ENCODE measurements at places on chromosomes 12 and 14.

DNA sequence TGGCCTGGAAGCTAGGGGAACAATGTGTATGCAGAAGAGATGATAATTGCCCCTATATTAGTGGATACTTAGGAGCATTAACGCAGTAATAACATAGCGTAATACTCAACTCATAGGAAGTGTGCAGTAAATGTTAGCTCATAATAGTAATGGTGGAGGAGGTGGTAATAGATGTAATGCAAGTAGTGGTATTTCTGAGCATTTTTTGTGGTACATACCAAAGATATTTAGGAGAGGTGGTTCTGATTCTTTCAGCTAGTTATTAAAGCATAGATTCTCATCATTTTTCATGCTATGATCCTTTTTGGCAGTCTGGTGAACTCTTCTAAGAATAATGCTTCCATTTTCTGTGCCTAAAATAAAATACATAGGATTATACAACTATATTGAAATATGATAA, 233.1 kb downstream of the PTPRO start:
- no peak for DNase-seq

- DNase-seq = no peak
These were observed 112.0 kb upstream of the TMPO start for GRCh38 chr12:98403385-98403784.

GRCh38 chr14:31270196-31270772, 62.7 kb upstream of the HECTD1 start:
- DNase-seq = peak; percentile 31

DNA sequence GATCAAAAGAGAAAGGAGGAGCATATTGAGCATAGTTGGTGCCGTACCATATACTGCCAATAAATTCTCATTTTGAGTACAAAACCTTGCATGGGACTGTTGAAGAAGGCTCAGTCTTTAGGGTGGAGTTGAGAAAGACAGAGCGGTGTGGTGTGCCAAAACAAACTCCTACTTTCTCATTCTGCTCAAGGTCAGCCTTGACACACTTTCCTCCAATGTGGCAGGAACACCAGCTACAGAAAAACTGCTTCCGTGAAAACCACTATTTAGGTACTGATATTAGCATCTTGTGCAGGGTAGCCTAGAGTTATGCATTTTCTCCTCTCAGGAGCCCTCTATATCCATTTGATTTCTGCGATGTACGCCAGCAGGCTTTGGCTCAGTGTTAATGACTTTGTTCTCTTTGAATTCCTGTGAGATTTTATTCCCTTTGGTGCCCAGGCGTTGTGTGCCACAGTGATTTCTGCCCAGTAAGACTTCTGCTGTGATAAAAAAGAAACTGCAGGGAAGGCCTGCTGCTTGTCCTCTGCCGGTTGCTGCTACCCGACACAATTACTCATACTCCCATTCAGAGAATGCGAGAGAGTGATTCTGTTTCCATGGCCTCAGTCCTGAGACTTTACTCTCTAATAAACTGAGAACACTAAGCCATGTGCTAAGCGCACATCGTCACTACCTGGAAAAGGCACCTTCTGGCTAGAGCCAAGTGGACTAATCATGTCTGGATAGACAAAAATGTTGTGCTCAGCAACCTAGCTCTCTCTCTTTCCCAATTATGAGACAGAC, 88.3 kb upstream of the MDM1 start:
- no peak for DNase-seq

DNA sequence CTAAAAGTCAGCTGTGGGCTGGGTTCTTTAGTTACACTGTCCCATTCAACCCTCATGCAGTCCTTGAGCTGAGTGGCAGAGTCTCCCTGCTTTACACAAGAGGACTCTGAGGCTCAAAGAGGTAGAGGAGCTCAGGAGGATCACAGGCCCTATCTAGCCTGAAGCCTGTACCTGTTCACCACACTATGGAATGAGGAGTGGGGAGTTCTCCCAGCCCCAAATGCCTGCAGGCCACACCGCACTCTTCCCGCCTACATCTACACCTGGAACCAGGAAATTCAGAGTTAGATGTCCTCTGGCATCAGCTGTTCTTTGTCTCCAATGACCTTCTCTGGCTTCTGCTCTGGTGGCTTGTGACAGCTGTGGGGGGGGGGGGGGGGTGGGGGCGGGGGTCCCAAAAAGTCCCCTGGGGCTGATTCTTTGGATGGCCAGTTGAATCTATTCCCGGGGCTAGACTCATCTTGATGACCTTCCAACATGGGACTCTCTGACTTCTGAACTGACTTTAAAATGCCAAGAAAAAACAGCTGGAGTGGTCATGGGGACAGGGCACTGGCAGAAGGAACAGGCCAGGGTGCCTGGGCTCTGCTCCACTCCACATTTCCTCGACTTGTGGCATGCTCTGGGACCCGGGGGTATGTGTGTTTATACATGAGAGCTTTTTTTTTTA, 30.6 kb downstream of the RIN3 start:
- DNase-seq = peak; percentile 14

- no peak for DNase-seq
These were observed 66.4 kb upstream of the DCN start for GRCh38 chr12:91249054-91249453.

DNA sequence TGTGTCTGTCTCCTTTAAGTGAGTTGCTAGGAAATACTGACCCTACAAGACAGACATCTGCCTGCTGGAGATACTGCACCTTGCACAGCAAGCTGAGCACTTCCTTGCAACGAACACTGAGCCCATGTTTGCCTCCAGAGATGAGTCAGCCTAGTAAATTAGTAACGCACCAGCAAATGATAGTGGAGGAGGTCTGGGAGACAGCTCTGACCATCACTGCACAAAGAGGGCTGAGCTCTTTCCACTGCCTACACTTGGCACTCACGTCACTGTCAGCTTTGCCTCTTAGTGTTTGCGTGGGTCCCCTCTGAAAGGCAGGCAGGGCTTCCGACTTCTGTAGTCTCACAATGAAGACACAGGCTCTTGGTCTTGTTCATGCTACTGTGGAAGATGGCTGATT, 109.0 kb downstream of the APAF1 start:
- DNase-seq = no peak

- DNase-seq = no peak
These were observed 36.6 kb downstream of the KRT80 start for GRCh38 chr12:52155048-52155868.

DNA sequence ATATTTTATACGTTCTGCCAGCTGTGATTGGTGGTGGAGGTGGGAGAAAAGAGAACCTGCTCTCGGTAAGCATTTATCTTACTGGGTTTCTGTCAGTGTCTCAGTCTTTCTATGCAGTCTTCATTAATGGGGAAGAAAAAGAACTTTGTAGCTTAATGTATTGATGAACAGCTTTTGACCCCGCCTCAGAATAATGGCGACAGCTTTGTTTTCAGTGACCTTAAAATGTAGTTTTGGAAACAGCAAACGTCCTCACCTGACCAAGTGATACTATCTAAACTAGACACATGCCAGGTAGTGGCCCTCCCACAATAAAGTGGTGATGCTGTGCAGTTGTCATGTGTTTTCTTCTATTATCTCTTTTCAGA, 1.4 kb downstream of the DACT1 start:
- DNase-seq = no peak

- no peak for DNase-seq
These were observed 11.8 kb upstream of the HHIPL1 start for GRCh38 chr14:99633141-99633540.

DNA sequence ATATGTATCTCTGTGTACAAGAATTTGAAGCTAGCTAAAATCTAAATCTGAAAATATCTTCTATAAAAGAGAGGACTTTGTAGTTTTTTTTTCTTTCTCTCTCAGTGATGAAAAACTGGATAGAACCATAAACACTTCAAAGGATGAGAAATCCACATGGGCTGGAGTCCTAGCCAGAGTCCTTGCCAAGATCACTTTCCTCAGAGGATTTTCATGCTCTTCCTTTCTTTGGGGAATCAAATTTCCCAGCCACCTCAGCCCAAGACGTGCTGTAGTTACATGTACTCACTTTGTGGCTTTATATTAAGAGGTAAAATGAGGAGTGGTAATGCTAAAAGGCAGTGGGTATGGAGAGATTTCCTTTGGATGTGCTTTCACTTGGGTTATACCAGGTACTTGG, 110.3 kb downstream of the SLC38A1 start:
- DNase-seq = no peak

DNA sequence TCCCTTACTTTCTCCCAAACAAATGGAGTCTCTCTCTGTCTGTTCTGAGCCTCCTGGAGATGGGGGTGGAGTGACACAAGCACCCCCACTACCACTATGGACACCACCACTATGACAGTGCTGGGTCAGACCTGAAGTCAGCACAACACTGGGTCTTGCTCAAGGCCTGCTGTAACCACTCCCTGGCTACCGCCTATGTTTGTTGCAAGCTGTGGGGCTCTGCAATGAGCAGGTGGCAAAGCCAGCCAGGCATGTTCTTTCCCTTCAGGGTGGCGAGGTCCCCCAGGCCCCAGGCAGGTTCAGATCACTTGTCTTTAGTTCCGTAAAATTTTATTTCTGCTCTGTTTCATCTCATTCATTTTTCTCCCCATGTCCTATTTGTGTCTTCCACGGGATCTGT, 349.8 kb downstream of the TMEM121 start:
- DNase-seq = no peak
